Osteocyte (in vitro differentiated cells): ENCODE measurements at places on chromosomes 1 and 21. TPM values are rescaled to one million over a fixed set of nuclear protein-coding genes. Genes with fewer than 3 reads are reported as not detected.
A peak's percentile ranks its signal among the peaks of the same experiment; 100 is the strongest.

The SIK1 gene
- 34.1 and 43.6 TPM in 2 replicates for total RNA-seq

- DNase-seq, result peak; percentile 81
Measured at GRCh38 chr1:227885135-227885647, 62.5 kb downstream of the WNT9A start.

The C1orf141 gene
- total RNA-seq, result not detected in 2 replicates

DNA sequence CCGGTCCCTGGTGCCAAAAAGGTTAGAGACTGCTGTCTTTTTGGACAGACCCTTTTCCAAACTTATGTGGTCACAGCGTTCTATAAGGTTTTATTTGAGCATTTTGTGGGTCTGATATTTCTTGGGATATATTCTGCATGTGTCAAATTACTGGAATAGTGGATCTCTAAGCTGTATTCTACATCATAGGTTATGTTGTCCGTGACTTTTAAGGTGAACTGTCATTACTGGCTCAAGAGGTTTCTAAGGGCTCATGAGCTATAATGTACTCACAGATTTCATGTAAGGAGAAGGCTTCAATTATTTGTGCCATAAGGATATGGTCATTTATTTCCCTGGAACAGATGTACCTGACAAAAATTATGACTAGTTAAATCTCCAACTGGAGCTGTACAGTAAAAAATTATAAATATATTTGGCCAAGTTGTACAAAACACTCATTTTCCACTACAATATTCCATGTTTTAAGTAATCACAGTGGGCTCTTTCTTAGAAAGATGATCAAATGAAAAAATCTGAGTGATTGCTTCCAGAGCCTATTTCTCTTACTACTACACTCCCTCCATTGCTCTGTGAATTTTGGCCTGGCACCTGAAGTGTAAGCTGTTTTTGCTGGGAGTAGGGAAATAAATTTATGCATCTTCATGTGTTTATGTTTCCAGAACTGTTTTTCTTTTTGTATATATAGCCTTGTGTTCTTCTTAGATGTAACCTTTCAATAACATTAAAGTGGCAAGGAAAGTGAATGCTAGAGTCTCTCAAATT is 538.1 kb upstream of the ZRANB2 start:
- no peak for DNase-seq

The VANGL1 gene
- total RNA-seq, result 16.2 and 16.7 TPM in 2 replicates

- no peak for DNase-seq
Measured at GRCh38 chr1:5903680-5904079, 88.5 kb downstream of the NPHP4 start.

DNA sequence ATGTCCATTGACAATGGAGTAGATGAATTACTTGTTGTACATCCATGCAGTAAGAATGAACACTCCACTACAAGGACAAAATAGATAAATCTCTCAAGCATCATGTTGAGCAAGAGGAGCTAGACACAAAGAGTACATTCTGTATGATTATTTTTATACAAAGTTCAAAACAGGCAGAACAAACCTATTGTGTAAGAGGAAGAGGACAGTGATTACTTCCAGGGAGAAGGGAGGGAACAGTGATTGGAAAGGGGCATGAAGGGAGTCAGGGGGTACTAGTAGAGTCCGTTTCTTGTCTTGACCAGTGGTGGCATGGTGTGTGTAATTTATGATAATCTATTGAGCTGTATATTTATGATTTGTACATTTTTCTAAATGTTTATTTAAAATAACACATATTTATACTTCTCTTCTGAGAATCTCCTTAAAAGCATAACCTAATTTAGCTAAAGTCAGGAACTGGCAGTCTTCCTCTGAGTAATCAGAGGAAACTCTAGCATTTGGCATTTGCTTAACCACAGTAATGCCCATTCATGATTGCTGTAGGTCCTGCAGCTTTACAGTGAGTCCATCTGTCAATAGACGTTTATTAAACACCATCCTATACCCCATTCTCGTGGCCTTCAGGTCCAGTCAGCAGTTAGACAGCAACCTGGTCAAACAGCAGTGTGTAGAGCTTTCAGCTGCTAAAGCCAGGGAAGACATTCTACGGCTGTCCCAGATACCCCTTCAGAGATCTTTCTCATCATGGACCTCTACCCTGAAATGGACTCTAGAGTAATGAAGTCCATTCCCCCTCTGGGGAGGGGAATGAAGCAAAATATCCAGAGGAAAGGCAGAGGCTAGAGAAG is 114.1 kb upstream of the GALNT2 start:
- no peak for DNase-seq

The RNU11 gene
- not detected in 2 replicates for total RNA-seq

DNA sequence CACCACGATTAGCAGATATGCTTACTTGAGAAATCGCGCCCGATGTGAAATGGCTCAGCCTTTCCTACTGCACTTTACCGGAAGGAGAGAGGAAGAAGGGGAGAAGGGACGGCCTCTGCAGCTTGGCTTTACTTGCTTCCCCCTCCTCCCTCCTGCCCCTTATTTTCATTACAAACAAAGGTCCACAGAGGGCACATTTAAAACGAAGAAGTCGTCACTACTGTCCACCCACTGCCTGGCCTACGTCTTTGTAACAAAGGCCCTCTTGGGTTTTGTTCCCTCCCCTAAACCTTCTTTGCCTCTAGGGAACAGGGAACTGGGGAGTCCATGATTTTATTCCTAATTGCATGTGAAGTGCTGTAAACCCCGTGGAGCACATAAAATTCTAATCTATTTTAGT is 308.5 kb downstream of the LMX1A start:
- DNase-seq, result no peak

- no peak for DNase-seq
Measured at GRCh38 chr1:9787702-9788101, 36.1 kb downstream of the CLSTN1 start.

The ALX3 gene
- total RNA-seq, result not detected in 2 replicates

- DNase-seq, result no peak
Measured at GRCh38 chr1:22662318-22662717, 9.3 kb downstream of the C1QB start.

DNA sequence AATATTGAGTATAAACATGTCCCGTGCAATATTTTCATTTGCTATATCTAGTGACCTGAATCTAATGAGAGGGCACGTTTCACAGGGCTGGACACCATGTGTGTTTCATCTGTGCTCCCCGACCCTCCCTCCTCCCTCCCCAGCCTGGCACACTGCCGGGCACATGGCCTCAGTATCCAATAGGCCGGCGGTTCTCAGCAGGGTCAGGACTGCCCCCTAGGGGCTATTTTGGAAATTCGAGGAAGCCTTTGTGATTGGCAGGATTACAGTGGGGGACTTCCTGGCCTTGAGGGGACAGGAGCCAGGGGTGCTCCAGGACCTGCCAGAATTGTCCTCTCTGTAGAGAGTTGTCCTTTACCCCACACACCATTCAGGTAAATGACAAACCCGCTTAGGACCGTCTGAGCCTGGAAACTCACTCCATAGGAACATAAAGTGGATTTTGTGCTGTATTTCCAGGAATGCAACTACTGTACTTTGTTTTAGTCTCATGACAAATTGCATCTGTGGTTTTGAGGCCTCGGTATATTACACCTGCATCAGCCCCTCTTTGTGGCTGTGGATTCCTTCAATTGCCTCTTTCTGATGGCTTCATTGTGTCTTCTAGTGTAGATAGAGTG is 109.5 kb upstream of the SIM2 start:
- DNase-seq, result no peak

The SPRR4 gene
- total RNA-seq, result not detected in 2 replicates

The TCHH gene
- 0.05 TPM in 1 of 2 replicates, not detected in the other for total RNA-seq

GRCh38 chr1:9293241-9293532 is 493 bp downstream of the SPSB1 start:
- no peak for DNase-seq

DNA sequence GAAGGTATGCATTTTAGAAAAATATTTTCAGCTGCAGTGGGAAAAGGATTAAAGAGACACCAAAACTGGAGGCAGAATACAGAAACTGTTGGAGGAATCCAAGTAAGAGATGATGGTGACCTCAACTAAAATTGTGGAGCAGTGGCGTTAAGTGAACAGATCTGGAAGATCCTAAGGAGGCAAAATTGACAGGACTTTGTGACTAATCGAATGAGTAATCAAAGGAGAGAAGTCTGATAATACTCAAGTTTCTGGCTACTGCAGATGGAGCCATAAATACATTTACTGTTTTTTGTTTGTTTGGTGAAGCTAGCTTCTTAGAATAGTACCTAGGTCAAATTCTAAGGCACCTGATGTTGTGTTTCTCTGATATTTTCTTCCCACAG is 3.1 kb downstream of the CTBS start:
- DNase-seq, result no peak

The RGSL1 gene
- not detected in 2 replicates for total RNA-seq

GRCh38 chr1:80818211-80818610 is 982.5 kb upstream of the ADGRL2 start:
- DNase-seq, result no peak

GRCh38 chr1:168396508-168396907 is 115.8 kb downstream of the TBX19 start:
- DNase-seq, result no peak

DNA sequence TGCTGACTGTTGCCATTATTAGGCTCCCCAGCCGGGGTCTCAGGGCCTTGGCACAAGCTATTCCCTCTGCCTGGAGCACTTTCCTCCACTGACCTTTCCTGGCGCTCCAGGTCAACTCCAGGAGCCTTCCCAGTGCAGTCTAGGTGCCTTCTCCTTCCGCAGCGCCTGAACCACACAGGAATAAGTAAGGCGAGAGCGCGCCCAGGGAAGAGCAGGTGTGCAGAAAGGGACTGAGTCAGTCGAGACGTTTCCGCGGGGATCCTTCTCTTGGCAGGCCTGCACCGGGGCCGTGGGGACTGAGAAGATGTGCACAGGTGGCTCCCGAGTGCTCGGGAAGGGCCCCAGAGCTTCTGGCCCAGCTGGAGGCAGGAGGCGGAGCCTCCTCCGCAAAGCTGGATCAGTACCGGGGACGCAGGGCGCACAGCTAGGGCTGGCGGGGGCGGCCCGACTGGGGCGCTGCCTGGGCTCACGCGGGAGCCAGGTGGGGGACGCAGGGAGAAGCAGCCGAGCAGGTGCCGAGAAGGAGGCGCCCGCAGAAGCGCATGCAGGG is 765 bp upstream of the BMP8A start:
- no peak for DNase-seq

- no peak for DNase-seq
Measured at GRCh38 chr1:183209533-183210158, 23.6 kb downstream of the LAMC2 start.

DNA sequence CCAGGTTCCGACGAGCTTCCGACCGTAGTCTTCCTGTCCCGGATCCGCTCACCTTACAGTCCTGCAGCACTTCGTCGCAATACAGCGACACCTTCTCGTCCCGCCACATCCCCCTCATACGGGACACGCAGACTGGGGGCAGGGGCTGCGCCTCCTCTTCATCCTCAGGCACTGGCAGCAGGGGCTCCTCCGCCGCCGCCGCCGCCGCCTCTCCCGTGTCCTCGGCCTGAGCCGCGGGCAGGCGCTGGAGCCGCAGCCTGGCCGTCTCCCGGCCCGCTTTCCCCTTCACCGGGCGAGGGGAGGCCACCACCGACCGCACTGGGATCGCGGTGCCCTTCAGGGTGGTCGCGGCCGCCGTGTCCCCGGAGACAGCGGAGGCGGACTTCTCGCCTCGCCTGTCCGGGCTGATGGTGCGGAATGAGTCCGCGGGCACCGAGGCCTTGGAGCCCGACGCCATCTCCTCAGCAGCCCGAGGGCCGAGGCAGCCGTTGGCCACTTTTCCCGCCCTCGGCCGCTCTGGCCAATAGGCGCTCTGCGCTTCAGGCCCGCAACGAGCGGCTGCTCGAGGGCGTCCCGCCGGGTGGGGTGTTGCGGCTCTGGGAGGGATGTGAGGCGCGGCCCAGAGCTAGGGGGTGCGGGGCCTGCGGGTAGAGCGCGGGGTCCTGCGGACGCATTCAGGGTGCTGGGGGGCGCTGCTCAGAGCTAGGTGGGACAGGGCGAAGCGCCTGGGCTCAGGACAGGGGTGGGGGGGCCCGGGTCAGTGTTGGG is at the start of gene SHCBP1L:
TSS of gene SHCBP1L (minus strand) at position 490 of the 768 bp plus-strand sequence. CDS start at position 457, 33 bp downstream.
- no peak for DNase-seq

DNA sequence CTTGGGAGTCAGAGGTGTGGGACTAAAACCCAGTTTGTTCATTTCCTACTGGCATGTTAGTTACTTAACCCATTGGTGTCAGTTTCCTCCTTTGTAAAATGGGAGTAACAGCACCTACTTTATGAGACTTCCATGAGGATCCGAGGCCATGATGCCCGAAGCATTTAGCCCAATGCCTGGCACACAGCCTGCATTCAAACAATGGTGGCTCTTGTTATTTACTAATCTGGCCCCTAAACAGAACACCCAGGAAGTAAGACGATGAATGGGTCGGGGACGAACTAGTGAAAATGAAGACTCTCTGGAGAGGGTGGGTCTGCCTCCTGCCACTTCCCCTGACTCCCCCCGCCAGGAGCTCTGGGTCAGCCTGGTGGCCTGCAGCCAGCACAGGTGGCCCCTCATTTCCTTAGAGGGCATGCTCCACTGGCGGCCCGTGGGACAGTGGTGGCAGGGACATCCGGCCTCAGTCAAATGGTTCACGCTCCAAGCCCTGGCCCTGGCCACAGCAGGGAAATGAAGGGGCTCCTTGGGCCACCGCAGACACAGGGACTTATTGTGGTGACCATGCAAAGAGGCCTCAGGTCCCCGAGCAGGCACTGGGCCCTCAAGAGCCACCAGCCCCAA is 9.5 kb upstream of the TAS1R2 start:
- DNase-seq, result no peak

The KCNJ15 gene
- 0.34 and 0.51 TPM in 2 replicates for total RNA-seq

- no peak for DNase-seq
Measured at GRCh38 chr1:153217212-153217611, at the start of gene PRR9. Gene PRR9 (plus strand): TSS chr1:153217584. CDS start chr1:153218145, 561 bp downstream.

DNA sequence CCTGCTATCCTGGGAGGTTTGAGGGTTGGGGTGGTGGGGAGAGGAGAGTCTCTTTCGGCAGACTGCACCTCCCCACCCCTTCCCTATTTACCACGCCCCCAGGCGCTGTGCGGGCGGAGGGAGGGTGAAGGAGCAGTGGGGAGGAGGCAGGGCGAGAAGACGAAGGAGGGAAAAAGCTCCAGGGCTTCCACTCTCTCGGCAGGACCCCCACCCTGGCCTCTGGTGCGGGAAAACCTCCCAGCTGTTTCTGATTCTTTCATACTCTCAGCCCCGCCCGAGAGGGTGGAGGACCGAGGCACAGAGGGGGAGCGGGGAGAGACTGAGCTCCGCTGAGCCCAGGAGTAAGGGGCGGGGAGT is 866 bp upstream of the WNT2B start:
- DNase-seq, result no peak

DNA sequence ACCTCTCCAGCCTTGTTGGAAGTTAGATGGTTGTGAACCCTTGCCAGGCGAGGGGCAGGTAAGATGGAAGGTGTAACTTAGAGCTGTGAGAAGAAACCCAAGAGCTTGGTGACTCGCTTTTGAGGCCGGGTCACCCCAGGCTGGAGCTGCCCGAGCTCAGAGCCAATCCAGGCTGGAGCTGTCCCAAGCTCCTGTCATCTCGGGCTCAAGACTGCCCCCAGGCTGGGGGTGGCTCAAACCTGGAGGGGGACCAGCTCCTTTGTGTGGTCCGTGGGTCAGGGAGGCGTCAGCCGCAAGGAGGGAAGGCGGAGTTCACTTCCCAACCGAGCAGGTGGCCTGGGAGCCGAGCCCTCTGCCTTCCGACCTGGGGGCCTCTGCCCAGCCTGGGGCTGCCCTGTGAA is 2.0 kb downstream of the HUNK start:
- DNase-seq, result no peak

GRCh38 chr21:25625036-25625435 is 14.0 kb upstream of the JAM2 start:
- DNase-seq, result no peak
